ENCODE measurements at places on chromosomes 5 and 9. TPM values are rescaled to one million over a fixed set of nuclear protein-coding genes. Genes with fewer than 3 reads are reported as not detected.

DNA sequence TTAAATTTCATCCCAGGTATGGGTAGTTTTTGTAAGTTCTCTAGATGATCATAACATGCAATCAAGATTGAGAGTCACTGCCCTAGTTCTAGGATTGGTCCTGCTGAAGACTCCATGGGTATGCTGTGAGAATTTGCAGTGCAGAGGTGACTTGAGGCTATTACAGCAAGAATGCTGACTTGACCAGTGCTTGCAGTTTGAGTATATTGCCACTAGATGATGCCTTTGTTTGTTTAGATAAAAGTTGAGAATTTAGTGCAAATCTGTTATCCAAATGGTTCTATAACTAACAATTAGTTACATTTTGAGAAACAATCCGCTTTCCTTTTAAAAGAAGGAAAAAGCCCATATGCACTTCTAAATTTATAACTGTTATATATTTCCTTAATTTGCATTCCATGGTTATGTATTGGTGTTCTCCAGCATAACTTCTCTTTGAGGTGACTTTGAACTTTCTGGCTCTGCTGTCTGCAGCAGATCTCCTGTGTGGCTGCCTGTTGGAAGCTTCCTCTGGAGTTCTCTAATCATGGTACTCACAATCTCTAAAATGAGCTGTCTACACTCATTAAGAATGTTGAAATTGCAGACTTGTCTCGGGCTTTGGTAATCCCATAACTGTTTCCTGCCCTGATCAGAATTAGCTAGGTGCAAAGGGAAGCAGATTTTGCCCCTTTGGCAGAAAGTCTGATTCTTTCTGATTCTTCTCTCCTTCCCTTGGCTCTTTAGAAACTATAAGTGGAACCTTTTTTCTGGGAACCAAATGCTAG is 24.9 kb downstream of the MELK start:
- no peak for DNase-seq

- peak; percentile 14 for DNase-seq
Measured at GRCh38 chr9:136955202-136955942, 3.3 kb downstream of the LCN12 start.

DNA sequence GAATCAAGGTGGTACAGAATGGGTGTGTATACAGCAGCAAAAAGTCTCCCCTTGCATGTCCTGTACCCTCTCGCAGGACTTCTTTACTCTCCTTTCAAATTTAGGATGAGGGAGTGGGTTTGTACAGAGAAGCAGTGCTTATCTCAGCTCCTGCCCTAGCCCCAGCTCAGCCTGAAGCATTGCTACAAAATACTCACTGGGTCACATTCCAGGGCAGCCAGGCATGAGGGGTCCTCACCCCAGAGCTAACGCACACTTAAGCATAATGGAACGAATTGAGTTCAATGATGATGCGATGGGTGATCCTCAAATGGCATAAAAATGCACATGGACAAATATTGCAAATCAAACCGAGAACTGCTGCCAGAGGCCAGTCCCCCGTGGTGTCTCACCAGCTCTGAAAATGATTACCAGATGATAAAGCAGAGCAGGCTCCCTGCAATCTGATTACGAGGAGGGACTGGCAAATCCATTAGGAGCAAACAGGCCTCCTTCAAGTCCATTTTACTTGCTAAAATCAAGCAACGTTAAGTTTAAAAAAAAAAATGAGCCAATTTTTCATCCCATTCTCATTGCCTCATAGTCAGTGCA is 231.6 kb upstream of the TAS2R1 start:
- DNase-seq, result no peak

DNA sequence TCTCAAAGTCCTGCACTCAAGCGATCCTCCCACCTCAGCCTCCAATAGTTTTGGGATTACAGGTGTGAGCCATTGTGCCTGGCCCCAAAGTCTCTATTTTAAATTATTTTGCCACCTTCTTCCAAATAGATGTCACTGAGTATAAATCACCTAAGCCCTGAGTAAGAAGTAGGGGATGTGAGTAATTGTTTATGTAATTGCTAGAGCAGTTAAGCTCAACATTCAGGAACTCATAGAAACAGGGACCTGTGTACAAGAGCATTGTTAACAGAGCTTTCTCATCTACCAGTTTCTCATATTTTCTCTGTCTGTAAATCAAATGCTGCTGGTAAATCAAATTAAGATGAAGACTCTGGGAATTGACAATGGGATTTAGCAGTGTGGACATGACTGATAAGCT is 26.3 kb downstream of the CDK7 start:
- DNase-seq, result no peak

GRCh38 chr9:89377411-89377810 is 59.1 kb downstream of the SECISBP2 start:
- DNase-seq, result no peak

Gene FAXDC2
- 0.66 TPM for total RNA-seq

Gene SVEP1
- 0.10 TPM for total RNA-seq

GRCh38 chr5:170109059-170110031 is 3.6 kb downstream of the FOXI1 start:
- no peak for DNase-seq

DNA sequence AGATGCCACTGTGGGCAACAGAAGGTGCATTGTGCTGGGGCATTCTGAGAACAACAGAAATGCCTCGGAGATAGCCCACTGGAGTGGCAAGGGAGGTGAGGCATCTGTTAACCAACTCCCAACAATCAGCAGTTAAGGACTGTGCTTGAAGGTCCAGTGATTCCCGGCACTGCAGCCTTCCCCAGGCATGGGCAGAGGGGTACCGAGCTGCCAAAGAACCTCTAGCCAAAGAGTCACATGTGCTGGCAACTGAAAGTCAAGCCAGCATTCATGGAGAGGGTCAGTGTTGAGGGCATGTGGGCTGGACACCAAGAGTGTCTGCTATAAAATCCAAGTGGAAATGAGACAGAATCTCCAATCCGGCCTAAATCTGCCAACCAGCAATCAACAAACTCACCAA is 149.6 kb downstream of the ASTN2 start:
- DNase-seq, result no peak

- DNase-seq, result no peak
Measured at GRCh38 chr5:93299681-93300308, 281.2 kb downstream of the NR2F1-AS1 start.

- no peak for DNase-seq
Measured at GRCh38 chr9:8778356-8778755, 978.8 kb upstream of the DMAC1 start.

Gene SCGB3A2
- total RNA-seq, result 1.2 TPM

DNA sequence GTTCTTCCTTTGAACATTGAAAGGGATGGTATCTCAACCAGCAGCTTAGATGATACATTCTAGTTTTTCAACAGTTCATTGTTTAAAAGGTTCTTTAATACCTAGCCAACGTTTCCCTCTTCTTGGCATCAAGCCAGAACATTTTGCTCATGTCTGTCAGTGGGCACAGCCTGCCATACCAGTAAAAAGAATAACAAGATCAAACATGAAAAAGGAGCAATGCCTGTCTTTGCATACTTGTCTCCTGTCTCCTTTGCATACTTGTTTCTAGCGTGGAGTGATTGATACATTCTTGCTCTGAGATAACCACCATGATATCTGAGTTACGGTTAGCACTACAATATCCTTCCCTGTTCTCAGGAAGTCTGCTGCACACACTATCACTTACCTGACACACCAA is 248.6 kb upstream of the DAPK1 start:
- DNase-seq, result no peak

DNA sequence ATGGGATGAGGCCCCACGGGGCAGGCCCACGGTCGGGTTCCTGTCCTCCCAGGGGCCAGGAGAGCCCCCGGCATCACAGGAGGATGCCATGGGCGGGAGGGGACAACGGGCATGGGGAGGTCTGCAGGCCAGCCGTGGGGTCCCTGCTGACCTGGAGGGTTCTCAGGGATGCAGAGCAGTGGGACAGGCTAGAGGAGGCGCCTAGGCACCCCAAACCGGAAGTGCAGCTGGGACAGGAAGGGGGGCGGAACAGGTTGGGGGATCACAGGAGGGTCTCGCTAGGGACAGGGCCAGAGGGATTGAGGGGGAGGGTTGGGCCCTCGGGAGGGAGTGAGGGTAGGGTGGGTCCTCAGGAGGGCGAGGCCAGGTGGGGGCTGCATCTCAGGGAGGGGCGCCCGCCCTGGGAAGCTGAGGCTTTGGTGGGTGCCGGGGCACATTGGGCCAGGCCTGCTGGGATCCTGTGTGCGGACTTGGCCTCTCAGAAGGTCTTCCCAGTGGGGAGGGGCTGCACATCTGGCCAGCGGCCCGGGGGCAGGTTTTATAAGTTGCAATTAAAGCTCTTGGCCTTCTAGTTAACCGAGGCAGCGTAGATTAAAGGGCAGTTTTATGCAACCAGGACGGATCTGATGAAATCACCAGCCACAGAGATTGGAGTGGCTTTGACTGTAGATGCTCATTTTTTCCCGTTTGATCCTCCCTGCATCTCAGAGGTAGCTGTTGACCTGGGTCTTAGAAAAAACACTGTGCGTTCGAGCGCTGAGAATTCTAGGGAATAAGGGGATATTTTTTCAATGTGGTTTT is 20.1 kb downstream of the NKD2 start:
- peak; percentile 12 for DNase-seq

DNA sequence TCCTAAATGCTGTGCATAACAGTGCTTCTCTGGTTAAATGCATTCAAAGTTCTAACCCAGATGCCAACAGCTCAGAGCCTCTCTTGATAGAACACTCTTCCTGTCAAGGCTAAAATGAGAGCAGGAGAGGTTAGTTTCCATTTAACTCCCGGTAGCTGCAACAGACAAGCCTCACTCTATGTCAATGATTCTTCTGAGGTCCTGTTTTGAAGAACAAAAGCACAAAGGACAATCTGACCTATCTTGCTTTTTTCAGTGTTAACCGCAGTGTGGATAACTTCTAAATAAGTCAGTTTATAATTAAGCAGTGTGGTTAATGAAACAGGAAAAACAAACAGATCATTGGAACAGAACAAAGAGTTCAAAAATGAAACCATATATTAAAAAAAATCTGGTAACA is 80.7 kb downstream of the ANKRD55 start:
- DNase-seq, result no peak

GRCh38 chr5:173863359-173863758 is 24.8 kb upstream of the CPEB4 start:
- no peak for DNase-seq

DNA sequence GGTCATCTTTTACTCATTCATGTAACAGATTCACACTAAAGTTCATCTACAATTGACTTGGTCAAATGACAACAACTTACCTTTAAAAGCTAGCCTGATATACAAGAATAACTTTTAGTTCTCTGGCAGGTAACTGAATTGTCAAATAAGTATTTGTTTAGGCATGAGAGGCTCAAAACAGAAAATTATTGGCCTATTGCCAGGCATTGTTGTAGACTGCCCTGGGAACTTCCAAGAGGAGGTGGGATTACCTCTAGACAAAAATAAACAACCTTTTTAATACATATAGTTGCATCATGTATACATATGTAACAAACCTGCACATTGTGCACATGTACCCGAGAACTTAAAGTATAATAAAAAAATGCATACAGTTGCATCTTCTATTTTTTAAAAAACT is 18.2 kb upstream of the SLCO4C1 start:
- no peak for DNase-seq
